Hepatocyte (in vitro differentiated cells): ENCODE measurements at places on chromosomes 11 and 22.

- no peak overlapping the region for H3K4me3 ChIP-seq
- H3K27ac ChIP-seq = no peak overlapping the region
- no peaks in the 10 kb centered on the region for H3K27me3 ChIP-seq
- H3K4me1 ChIP-seq = no peaks in the 10 kb centered on the region
Observed at GRCh38 chr11:16034074-16034473, 322.3 kb downstream of the SOX6 start.

DNA sequence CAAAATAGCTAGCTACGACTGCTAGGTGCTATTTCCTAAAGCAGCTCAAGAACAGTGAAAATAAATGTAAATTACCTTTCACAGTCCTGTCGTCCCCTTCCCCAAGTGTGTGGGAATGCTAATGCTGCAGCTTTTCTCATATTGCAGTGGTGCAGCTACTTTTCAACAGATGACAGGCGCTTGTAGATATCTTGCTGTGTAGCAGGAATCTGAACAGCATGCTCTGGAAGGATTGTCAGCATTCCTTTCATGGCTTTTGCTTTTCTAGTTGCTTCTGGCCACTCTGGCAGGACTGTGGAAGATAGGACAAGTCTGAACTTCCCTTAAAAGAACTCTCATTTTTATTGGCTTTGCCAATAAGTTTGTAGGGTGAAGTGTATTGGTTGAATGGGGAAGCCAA lies 18.8 kb downstream of the FAR1 start:
- H3K4me1 ChIP-seq = no peaks in the 10 kb centered on the region
- no peak overlapping the region for H3K4me3 ChIP-seq
- no peaks in the 10 kb centered on the region for H3K27me3 ChIP-seq
- DNase-seq = no peak
- no peak overlapping the region for H3K27ac ChIP-seq
- H3K36me3 ChIP-seq = no peaks in the 10 kb centered on the region

- no peak for DNase-seq
- H3K27ac ChIP-seq = no peak overlapping the region
- H3K4me3 ChIP-seq = no peak overlapping the region
Observed at GRCh38 chr11:133215596-133216230, 316.6 kb downstream of the OPCML start.

GRCh38 chr11:64698427-64698826 lies 24.6 kb downstream of the NRXN2 start:
- H3K27me3 ChIP-seq = peaks cover 32% of the 10 kb centered on the region
- DNase-seq = no peak
- no peaks in the 10 kb centered on the region for H3K4me1 ChIP-seq
- H3K4me3 ChIP-seq = no peak overlapping the region
- H3K36me3 ChIP-seq = no peaks in the 10 kb centered on the region

DNA sequence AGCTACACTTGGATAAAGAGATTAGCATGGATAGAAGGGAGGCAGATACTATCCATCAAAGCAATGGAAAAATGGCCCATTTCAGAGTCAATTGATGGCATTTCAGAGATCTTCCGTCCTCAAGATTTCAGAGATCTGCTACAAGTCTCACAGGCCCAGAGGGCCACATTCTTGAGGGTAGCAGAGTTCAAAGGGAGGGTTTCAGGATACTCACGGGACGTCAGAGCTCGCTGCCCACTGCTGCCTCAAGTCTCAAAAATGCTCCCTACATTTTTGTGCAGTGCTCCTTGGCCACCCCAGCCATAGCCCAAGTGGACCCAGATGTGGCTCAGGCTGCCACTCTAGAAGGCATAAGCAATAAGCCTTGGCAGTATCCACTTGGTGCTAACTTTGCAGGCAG lies 24.9 kb downstream of the RTL6 start:
- peaks cover 12% of the 10 kb centered on the region for H3K4me1 ChIP-seq
- H3K4me3 ChIP-seq = no peak overlapping the region
- no peaks in the 10 kb centered on the region for H3K36me3 ChIP-seq
- no peaks in the 10 kb centered on the region for H3K27me3 ChIP-seq
- DNase-seq = no peak

GRCh38 chr11:73242251-73243092 lies 24.4 kb downstream of the P2RY2 start:
- DNase-seq = peak; percentile 85
- no peaks in the 10 kb centered on the region for H3K4me1 ChIP-seq
- H3K27ac ChIP-seq = no peak overlapping the region
- no peaks in the 10 kb centered on the region for H3K36me3 ChIP-seq

DNA sequence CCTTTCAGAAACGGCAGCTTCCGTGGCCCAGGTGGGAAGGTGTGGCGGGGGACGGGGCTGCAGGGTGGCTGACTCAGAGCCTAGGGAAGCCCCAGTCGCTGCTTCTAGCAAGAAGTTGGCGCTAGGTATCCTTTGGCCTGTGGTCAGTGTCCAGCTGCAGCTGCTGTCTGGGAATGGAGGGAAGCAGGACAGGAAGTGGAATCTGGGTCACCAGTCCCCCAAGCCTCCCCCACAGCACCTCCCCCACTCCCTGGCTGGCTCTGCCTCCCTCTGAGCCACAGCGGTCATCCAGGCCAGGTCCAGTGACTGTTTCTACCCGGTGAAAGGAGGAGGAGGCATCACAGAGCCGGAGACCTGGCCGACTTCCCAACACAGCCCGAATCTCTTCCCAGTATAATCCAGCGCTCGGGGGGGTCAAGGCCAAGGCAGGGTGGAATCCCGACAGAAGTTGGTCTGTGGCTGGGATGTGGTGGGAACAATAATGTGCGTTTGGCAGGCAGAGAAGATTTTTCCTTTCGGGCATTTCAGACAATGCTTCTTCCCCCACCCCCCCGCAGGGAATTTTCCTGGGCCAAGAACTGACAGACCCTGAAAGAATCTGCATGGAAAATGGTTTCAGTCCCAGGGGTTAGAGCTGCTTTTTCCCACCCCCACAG lies 45.1 kb downstream of the C11orf96 start:
- DNase-seq = peak; percentile 49
- H3K36me3 ChIP-seq = no peaks in the 10 kb centered on the region
- H3K4me1 ChIP-seq = peaks cover 17% of the 10 kb centered on the region
- peak overlapping the region; percentile 60 for H3K27ac ChIP-seq
- no peak overlapping the region for H3K4me3 ChIP-seq

DNA sequence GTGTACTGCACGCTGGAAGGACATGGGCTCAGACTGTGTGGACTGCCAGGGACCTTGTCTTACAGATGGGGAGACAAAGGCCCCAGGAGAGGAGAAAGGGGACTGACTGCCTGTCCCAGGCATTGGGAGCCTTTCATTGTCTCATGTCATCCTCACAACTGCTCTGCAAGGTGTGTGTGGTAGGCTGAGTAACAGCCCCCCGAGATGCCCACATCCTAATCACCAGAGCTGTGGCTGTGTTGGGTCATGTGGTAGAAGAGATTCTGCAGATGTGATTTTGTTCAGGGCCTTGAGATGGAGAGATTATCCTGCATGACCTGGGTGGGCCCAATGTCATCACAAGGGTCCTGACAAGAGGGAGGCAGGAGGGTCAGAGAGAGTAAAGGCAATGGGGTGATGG lies 39.1 kb downstream of the ARRB1 start:
- no peak overlapping the region for H3K4me3 ChIP-seq
- H3K27ac ChIP-seq = peak overlapping the region; percentile 78
- H3K27me3 ChIP-seq = no peaks in the 10 kb centered on the region
- no peaks in the 10 kb centered on the region for H3K36me3 ChIP-seq
- H3K4me1 ChIP-seq = peaks cover 29% of the 10 kb centered on the region
- DNase-seq = no peak

GRCh38 chr22:23889620-23890019 lies 4.6 kb upstream of the MIF start:
- H3K27ac ChIP-seq = no peak overlapping the region
- H3K27me3 ChIP-seq = no peaks in the 10 kb centered on the region
- H3K4me1 ChIP-seq = peaks cover 8% of the 10 kb centered on the region
- DNase-seq = no peak
- H3K4me3 ChIP-seq = no peak overlapping the region

DNA sequence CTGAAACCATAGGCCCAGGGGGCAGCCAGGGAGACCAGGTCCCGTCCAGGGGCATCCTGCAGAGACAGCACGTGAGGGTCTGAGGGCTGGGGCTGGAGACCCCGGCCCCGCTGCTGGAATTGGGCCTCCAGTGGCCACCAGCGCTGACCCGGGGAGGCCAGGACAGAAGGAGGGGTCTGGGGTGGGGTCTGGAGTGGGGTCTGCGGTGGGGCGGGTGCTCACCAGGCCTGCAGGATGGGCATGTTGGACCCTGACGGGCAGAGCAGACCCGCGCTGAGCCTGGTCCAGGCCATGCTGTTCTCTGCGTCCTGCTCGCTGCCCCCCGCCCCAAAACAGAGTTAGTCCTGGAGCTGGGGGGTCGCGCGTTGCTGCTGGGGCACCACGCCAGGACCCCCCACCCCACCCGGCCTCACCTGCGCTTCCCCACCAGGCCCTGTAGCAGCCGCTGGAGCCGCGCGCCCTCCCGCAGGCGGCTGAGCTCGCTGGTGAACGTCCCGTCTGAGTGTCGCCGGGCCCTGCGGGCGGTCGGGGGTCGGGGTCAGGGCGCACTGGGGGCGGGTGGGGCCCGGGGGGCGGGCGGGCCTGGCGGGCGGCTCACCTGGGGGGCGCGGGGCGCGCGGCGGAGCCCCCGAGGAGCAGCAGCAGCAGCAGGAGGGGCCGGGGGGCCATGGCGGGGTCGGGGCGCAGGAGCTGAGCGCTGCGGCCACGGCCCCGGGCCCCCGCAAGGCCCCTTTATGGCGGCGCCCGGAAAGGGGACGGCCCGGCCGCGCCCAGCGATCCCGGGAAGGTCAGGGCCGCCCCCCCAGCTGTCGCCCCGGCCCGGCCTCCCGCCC lies at the start of gene SCT:
Gene SCT (minus strand): TSS at position 707 of the 833 bp plus-strand sequence. CDS start 38 bp downstream, at position 669.
- H3K27me3 ChIP-seq = no peaks in the 10 kb centered on the region
- peak; percentile 28 for DNase-seq
- peaks cover 14% of the 10 kb centered on the region for H3K4me1 ChIP-seq

GRCh38 chr11:3802011-3802790 lies 4.8 kb upstream of the NUP98 start:
- H3K27ac ChIP-seq = peak overlapping the region; percentile 87
- no peak overlapping the region for H3K4me3 ChIP-seq
- DNase-seq = peak; percentile 29
- no peaks in the 10 kb centered on the region for H3K36me3 ChIP-seq
- H3K4me1 ChIP-seq = peaks cover 4% of the 10 kb centered on the region

DNA sequence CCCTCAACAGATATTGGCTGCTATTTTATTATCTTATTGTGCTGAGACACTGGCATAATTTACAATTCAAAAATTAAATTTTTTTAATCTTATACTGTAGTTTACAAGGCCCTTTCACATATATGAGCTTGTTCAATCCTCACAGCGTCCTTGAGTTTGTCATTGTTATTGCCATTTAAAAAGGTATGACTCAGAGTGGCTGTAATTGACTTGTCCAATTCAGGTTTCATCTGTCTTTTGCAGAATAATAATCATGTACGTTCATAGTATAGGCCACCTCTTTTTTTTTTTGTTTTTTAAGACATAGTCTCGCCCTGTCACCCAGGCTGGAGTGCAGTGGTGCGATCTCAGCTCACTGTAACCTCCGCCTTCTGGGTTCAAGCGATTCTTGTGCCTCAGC lies 11.5 kb downstream of the PTPRJ start:
- H3K4me1 ChIP-seq = no peaks in the 10 kb centered on the region
- no peaks in the 10 kb centered on the region for H3K36me3 ChIP-seq
- DNase-seq = no peak
- H3K27ac ChIP-seq = peak overlapping the region; percentile 82

GRCh38 chr11:107549253-107549953 lies 16.1 kb downstream of the ALKBH8 start:
- peak overlapping the region; percentile 1 for H3K27ac ChIP-seq
- no peaks in the 10 kb centered on the region for H3K27me3 ChIP-seq
- no peaks in the 10 kb centered on the region for H3K36me3 ChIP-seq
- H3K4me1 ChIP-seq = no peaks in the 10 kb centered on the region
- peak; percentile 66 for DNase-seq

- H3K36me3 ChIP-seq = no peaks in the 10 kb centered on the region
- H3K27me3 ChIP-seq = no peaks in the 10 kb centered on the region
- no peak for DNase-seq
- H3K4me1 ChIP-seq = no peaks in the 10 kb centered on the region
- no peak overlapping the region for H3K4me3 ChIP-seq
Observed at GRCh38 chr11:69533296-69534165, 52.1 kb downstream of the LINC01488 start.

- no peaks in the 10 kb centered on the region for H3K27me3 ChIP-seq
- H3K4me1 ChIP-seq = peaks cover under 1% of the 10 kb centered on the region
- no peaks in the 10 kb centered on the region for H3K36me3 ChIP-seq
- no peak overlapping the region for H3K27ac ChIP-seq
- DNase-seq = no peak
- no peak overlapping the region for H3K4me3 ChIP-seq
Observed at GRCh38 chr22:24437741-24438328, 10.4 kb downstream of the ADORA2A start.

GRCh38 chr11:12785901-12786300 lies 111.7 kb downstream of the TEAD1 start:
- no peak overlapping the region for H3K4me3 ChIP-seq
- no peaks in the 10 kb centered on the region for H3K27me3 ChIP-seq
- no peak overlapping the region for H3K27ac ChIP-seq
- H3K36me3 ChIP-seq = no peaks in the 10 kb centered on the region
- H3K4me1 ChIP-seq = no peaks in the 10 kb centered on the region
- no peak for DNase-seq

GRCh38 chr11:78910322-78910721 lies 335.7 kb upstream of the NARS2 start:
- H3K27me3 ChIP-seq = no peaks in the 10 kb centered on the region
- no peak overlapping the region for H3K27ac ChIP-seq
- no peak overlapping the region for H3K4me3 ChIP-seq
- H3K36me3 ChIP-seq = no peaks in the 10 kb centered on the region

DNA sequence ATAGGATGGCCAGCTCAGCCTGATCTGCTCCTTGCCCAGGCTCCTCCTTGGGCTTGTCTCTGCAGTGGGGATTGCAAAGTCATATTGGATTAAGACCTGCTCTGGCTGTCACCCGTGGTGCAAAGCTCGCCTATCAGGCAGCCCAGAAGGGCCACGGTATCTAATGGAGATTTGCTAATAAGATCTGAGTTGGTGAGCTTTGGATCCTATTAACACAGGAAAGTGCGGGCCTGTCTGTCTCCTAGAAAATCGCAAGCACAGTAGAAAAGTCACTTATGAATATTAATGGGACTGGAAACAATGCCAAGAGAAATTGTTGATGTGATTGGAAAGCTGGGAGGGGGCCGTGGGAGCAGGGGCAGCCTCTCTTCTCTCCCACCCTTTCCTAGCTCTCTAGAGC lies 72.8 kb downstream of the CHST1 start:
- no peaks in the 10 kb centered on the region for H3K4me1 ChIP-seq
- no peak overlapping the region for H3K4me3 ChIP-seq
- H3K27me3 ChIP-seq = peaks cover 7% of the 10 kb centered on the region

GRCh38 chr11:34972892-34973291 lies 56.5 kb downstream of the PDHX start:
- no peaks in the 10 kb centered on the region for H3K27me3 ChIP-seq
- DNase-seq = no peak
- no peaks in the 10 kb centered on the region for H3K36me3 ChIP-seq
- H3K27ac ChIP-seq = no peak overlapping the region
- H3K4me1 ChIP-seq = peaks cover 12% of the 10 kb centered on the region
- no peak overlapping the region for H3K4me3 ChIP-seq

- no peaks in the 10 kb centered on the region for H3K27me3 ChIP-seq
- H3K27ac ChIP-seq = no peak overlapping the region
- H3K4me1 ChIP-seq = no peaks in the 10 kb centered on the region
- DNase-seq = peak; percentile 13
- H3K36me3 ChIP-seq = no peaks in the 10 kb centered on the region
- no peak overlapping the region for H3K4me3 ChIP-seq
Observed at GRCh38 chr11:96841792-96842191, 452.0 kb downstream of the JRKL start.

GRCh38 chr22:22352371-22352999 lies 107.9 kb downstream of the VPREB1 start:
- H3K4me1 ChIP-seq = no peaks in the 10 kb centered on the region
- H3K36me3 ChIP-seq = no peaks in the 10 kb centered on the region
- no peak overlapping the region for H3K4me3 ChIP-seq

GRCh38 chr11:132686886-132687285 lies 845.4 kb downstream of the OPCML start:
- H3K4me3 ChIP-seq = no peak overlapping the region
- no peaks in the 10 kb centered on the region for H3K4me1 ChIP-seq
- no peak for DNase-seq
